ENCODE measurements at places on chromosomes 5 and 9.

DNA sequence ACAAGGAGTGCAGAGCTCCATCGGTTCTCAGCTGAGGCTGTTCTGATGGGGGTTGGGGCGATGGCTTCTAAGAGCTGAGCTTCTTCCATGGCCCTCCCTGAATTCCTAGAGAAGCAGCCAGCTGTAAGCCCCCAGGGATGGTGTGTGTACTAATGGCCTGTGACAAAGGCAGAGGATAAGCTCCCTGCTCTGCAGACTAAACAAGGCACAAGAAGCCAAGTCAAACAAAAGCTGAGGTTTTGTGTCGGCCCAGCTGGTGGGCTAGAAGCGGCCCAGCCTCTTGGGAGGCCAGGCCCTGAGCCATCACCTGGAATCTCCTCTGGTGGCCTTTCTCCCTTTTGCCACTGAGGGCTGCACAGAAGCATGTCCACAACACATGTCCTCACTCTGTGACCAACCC, 75.0 kb upstream of the XPA start:
- no peak for DNase-seq

DNA sequence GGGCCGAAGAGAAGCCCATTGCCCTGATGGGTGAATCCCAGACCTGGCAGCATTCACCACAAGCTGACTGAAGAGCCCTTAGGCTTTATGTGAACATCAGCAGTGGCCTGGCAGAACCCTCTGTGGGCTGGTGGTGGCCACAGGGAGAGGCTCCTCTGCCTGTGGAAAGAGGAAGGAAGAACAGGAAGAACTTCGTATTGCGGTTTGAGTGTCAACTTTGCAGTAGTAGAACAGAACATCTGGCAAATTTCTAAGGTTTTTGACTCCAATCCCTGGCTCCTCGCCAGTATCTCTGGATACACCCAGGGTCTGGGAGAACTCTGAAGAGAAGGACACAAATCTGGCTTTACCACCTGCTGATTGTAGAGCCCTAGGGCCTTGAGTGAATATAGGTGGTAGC, 356.4 kb upstream of the GRAMD2B start:
- DNase-seq: peak; percentile 35

- DNase-seq: no peak
These were observed 166.6 kb upstream of the CD180 start for GRCh38 chr5:67363180-67363709.

DNA sequence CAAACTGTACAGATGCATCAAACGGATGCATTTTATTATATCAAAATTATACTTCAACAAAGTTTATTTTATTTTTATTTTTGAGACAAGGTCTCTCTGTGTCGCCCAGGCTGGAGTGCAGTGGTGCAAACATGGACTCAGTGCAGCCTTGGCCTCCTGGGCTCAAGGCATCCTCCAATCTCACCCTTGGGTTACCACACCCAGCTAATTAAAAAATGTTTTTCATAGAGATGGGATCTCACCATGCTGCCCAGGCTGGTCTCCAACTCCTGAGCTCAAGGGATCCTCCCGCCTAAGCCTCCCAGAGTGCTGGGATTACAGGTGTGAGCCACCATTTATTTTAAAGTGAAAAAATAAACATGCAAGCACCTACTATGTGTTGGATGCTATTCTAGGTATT, 40.1 kb upstream of the STXBP1 start:
- DNase-seq: no peak

GRCh38 chr5:17428176-17428800, 69.7 kb upstream of the TAF11L2 start:
- DNase-seq: no peak

GRCh38 chr9:124084087-124084486, 72.5 kb downstream of the LHX2 start:
- DNase-seq: no peak

DNA sequence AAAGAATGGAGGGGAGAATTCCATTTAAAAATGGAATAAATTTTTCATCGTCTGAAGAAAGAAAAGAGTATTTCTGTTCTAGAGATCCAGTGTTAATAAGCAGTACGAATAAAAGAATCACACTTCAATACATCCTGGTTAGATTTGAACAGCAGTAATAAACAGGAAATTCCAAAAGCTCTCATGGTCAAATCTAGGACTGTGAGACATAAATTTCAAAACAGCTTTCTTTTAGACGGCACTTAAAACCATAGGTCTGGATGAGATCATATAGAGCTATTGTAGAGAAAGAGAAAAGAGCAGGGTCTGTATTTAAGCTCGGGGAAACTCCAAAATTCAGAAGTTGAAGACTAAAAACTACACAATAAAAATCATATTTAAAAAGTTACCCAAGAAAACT, 1006.9 kb upstream of the CTNND2 start:
- DNase-seq: no peak

DNA sequence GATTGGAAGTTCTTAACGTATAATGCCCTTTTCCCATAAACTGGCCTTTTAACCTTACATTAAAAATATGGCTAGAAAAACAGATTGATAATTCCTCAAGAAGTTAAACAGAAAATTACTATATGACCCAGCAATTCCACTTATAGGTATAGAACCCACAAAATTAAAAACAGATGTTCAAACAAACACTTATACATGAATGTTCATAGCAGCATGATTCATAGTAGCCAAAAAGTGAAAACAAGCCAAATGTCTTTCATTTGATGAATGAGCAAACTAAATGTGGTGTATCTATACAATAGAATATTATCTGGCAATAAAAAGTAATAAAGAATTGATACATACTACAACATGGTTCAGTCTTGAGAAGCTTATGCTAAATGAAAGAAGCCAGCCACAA, 35.5 kb downstream of the POU5F2 start:
- no peak for DNase-seq

Measured in RPMI8226 (cell line).